ENCODE measurements at places on chromosomes 5 and 9.

GRCh38 chr9:111078391-111079038 is 40.2 kb upstream of the LPAR1 start:
- DNase-seq: no peak

DNA sequence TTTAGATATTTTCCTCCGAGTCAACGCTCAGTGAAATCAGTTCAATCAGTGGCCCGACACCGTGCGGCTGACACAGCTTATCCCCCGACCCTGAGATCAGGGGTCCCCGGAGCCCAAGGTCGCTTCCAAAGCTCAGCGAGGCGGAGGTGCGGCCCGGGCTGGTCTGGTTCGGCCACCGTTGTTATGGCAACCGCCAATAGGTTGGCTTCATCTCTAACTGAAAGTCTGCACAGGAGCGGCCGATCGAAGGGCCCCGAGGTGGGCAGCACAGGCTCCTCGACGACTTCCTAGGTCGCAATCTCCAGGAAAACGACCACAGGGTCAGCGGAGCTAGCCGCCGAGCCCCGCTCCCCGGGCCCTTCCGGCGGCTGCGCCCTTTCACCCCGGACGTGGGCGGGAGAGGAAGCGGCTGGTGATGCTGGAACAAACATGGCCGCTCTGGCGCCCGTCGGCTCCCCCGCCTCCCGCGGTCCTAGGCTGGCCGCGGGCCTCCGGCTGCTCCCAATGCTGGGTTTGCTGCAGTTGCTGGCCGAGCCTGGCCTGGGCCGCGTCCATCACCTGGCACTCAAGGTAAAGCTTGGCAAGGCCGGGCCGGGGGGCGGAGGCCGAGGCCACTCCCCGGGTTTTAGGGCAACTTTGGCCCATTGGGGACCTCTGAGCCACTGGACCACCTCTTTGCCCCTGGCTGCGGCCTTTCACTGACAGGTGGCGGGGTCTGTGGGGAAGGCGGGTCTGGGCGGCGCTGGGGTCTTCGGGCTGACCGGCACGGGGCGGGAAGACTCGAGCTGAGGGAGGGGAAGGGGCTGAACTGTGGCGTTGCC is at the start of gene GPR107:
GPR107 (plus strand) TSS at position 403 of the 821 bp plus-strand sequence; CDS start at position 430, 27 bp downstream.
- peak; percentile 32 for DNase-seq

GRCh38 chr5:88819301-88819999 is 63.5 kb downstream of the MEF2C start:
- no peak for DNase-seq

DNA sequence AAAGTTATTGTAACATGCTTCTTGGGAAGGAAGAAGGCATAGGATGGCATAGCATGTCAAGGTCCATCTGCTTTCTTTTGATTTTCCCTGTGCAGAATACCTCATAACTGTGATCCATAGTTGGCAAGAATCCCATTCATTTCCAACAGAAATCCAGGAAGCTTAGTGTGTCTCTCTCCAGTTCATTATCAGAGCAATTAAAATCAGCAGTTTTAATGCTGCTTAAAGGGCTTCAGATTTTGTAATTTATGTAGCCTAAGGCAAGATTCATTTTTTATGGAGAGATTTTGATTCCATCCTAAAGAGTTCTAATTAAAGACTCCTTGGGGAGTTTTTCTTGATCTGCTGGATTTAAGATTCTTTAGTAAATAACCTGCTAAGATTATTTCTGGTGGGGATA is 560.1 kb downstream of the PDE4D start:
- DNase-seq: no peak

GRCh38 chr5:133957591-133957990 is 10.8 kb downstream of the C5orf15 start:
- no peak for DNase-seq

DNA sequence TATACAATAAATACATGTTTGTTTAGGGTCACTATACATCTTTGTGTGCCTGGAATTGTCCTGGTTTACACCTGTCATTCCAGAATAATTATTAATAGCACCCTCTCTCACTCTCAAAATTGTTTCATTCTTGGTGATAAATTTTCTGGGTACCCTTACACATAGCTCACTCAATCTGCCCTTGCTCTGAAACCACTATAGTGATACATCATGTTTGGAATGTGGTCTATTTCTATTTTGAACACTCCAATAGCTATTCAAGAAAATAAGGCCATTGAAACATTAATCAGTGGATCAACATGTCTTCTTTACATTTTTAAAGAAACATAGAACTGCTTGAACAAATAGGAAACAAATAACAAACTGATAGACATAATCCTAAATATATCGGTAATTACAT is 158.7 kb downstream of the ARRDC3 start:
- DNase-seq: no peak

DNA sequence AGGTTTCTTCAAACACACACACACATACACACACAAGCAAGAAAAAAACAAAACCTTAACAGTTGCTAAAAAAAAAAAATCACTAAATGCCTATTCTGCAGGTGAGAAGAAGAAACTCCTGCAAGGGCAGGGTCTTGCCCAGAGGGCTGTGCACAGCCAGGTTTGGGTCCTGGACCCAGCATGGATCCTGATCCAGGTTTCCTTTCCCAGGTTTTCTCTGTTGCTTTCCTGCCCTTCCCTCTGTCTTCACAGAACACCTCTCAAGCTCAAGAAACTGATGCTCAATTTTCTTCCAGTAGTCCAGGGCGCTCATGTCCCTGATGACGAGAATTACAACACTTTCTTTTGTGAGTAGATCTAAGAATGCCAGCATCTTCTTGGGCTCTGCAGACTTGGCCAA is 136.6 kb downstream of the PAX5 start:
- no peak for DNase-seq

GRCh38 chr9:71716138-71716909 is 52.0 kb downstream of the CEMIP2 start:
- DNase-seq: no peak

DNA sequence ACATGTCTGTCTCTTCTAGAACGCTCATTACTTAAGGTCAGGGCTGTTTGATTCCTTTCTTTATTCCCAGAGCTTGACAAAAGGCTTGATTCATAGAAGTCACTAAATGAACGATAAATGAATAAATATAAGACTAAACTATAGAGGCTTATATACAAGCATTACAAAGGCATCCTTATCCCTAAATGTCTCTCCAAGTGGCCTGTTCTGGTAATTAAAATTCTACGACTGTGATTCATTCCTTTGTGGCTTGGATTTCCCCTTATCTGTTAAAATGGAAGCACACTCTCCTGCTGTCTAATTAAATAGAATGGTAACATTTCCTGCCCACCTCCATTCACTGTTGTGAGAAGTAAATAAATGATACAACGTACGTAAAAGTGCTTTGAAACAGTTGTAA is 49.5 kb downstream of the C7 start:
- DNase-seq: no peak

DNA sequence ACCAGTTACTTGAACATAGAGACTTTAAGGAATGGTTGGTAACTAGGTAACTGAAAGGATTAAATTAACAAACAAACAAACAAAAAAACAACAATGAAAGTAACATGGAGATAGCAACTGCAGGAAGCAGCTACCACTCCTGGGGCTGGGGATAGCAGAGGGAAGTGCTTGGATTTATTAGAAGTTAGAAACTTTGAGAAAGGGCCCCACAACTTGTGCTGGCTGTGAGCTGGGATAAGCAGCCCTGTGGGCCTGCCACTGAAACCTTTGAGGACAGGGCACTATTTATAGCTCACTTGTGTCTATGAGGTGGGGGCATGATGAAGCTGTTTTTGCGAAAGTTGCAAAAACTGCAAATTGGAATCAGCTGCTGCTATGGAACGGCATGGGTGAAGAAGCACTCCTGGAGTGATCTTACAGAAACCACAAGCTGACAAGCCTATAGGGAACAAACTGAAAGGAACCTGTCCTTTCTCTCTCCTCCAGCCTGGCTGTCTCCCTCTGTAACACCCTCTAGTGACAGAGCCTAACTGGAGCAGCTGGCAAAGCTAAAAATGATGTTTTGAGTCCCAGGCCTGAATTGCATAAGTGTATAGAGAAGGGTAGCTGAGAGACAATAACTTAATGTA is 91.4 kb upstream of the RANBP6 start:
- peak; percentile 44 for DNase-seq

GRCh38 chr5:59584858-59585846 is 308.4 kb downstream of the PDE4D start:
- DNase-seq: no peak

- no peak for DNase-seq
Measured at GRCh38 chr5:176342766-176343458, 18.7 kb downstream of the KIAA1191 start.

DNA sequence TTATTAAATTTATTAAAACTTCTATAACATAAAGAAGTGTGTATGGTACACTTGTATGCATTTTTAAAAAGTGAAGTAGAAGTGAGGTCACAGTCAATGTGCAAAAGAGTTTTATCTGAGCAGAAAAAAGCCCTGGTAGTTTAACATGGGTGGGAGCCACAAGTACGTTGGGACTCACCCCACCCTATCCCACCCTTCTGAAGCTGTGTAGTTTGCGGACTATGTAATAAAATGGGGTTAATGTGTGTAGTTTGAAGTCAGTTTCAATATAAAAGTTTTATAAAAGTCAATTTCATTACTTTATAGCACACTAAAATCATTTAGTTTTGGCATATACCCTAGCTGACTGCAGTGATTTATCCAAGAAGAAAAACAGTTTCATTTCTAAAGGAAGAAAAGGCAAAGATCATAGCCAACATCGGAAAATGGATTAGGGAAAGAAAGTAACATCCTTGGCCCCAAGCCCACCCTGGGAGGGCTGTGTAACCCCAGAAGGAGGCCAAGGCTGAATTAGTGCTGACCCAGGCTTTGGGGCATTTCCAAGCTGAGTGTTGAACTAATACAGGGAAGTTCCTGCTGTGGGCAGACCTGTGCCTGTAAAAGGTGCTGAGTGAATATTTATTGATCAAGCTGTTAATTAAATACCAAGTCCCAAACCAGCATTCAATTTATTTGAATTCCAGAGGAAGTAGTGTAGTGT is 398.6 kb upstream of the ADAMTSL1 start:
- no peak for DNase-seq

DNA sequence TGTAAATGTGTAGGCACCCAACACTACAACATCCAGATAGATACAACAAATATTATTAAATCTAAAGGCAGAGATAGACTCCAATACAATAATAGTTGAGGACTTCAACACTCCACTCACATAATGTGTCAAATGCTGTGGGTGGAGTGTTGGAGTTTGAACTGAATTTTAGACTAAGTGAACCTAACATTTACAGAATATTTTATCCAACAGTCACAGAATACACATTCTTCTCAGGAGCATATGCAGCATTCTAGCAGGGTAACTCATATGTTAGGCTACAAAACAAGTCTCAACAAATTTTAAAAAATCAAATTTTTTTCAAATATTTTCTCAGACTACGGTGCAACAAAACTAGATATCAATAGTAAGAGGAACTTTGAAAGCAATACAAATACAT is 648.7 kb upstream of the CDH18 start:
- DNase-seq: no peak

DNA sequence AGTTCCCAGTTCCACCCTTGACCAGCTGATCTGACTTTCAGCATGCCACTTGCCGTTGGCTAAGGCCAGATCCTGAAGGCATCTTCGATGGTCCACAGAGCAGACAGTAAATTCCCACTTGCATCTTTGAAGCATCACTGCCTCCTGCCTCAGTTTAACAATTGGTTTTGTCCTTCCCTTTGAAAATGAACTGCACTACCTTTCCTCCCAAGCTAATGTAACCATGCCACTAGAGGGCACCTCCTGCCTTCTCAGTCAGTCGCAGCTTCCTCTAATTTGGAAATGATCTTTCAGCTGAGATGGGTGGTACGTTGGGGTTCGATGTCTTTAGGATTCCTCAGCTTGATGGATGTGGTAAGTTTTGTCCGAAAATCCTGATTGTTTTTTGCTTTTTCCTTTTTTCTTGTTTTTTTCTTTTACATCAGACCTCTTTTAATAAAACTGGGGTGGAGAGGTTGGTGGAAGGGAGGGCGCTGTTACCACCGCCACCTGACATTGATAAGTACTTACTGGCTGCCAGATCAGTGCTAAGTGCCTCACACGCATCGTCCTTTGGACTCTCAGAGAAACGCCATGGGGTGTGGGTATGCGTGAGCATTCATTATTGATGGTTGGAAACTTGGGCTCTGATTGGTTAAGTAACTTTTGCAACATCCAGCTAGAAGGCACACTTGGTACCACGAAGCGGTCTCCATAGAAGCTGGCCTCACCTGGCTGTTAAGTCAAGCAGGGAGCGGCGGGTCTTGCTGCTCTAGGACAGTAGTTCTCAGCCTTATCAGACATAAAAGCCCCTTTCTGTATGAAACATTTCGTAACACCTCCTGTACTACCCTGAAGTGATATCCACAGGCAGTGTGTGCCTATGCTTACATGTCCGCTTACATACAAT is 16.9 kb downstream of the PTTG1 start:
- DNase-seq: peak; percentile 47

DNA sequence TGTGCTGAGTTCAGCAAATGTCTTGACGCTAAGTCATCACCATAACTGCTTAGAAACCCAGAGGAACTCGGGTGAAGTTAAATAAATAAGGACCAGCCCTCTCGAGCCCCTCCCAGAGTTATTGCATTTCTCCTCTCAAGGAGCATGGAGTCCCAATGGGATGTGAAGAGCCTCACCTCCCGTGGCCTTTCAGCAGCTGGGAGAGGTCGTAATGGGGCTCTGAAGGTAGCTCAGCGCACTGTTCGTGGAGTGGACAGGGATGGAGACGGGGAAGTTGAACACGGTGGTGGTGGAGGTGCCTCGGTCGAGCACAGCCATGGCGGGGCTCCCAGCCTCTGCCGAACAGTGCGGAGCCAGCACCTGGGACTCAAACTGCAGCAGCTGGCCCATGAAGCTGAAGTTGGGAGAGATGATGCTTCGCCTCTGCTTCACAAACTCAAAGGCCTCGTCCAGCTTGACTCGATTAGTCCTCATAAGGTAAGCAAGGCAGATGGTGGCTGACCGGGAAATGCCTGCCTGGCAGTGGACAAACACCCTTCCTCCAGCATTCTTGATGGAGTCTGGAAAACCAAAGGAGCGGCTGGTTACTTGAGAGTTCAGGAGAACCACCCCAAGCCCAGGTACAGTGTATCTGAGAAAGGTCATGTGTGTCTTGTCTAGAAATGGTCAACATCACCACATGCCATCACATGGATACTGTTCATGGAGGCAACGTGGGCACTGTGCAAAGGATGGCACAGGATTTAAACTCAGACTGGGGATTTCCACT is 2.2 kb downstream of the DUSP1 start:
- no peak for DNase-seq

GRCh38 chr9:121996783-121997182 is 96.3 kb downstream of the TTLL11 start:
- no peak for DNase-seq

DNA sequence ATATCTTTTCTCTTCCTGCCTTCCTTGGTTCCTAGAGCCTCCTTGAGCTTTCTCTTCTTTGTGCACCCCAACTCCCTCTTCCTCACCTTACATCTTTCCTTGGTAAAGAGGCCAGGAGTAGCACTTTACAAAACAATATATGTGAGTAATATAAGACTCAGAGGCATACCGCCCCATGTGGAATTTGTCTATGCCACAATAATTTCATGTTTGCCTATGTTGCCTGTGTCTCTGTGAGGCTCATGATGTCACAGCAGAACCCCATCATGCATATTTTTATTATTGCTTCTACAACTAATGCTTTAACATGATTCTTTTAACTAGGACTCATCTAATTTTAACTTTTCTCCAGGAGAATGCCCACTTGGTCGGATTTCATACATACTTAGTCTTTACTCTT is 15.0 kb upstream of the LVRN start:
- DNase-seq: no peak
